Sigmoid colon (tissue), 7 donors: ENCODE measurements at places on chromosomes 2 and 18. TPM values are rescaled to one million over a fixed set of nuclear protein-coding genes. Genes with fewer than 3 reads are reported as not detected.

- no peaks in the 10 kb centered on the region for H3K4me1 ChIP-seq
- no peaks in the 10 kb centered on the region for H3K27me3 ChIP-seq
- no peak for DNase-seq
- no peak overlapping the region for H3K27ac ChIP-seq
- H3K36me3 ChIP-seq = no peaks in the 10 kb centered on the region
- no peak overlapping the region for H3K4me3 ChIP-seq
Observed at GRCh38 chr2:227826563-227826962, 12.9 kb downstream of the CCL20 start.

GRCh38 chr2:84654414-84654813 is 138.1 kb downstream of the DNAH6 start:
- DNase-seq = no peak
- no peak overlapping the region for H3K4me3 ChIP-seq

ANKRD29 gene
- total RNA-seq = 6.5 TPM

PKP4 gene
- 41.3 TPM for total RNA-seq

RPS27A gene
- 3,303 TPM for total RNA-seq

SIGLEC15 gene
- 0.16 TPM for total RNA-seq
